ENCODE measurements at places on chromosomes 12 and 14.

GRCh38 chr14:31206536-31207286 lies 882 bp downstream of the HECTD1 start:
- DNase-seq = no peak

- DNase-seq = no peak
These were observed 70.9 kb upstream of the ETV6 start for GRCh38 chr12:11578461-11578993.

GRCh38 chr12:123494124-123494851 lies 36.3 kb downstream of the SNRNP35 start:
- DNase-seq = no peak

DNA sequence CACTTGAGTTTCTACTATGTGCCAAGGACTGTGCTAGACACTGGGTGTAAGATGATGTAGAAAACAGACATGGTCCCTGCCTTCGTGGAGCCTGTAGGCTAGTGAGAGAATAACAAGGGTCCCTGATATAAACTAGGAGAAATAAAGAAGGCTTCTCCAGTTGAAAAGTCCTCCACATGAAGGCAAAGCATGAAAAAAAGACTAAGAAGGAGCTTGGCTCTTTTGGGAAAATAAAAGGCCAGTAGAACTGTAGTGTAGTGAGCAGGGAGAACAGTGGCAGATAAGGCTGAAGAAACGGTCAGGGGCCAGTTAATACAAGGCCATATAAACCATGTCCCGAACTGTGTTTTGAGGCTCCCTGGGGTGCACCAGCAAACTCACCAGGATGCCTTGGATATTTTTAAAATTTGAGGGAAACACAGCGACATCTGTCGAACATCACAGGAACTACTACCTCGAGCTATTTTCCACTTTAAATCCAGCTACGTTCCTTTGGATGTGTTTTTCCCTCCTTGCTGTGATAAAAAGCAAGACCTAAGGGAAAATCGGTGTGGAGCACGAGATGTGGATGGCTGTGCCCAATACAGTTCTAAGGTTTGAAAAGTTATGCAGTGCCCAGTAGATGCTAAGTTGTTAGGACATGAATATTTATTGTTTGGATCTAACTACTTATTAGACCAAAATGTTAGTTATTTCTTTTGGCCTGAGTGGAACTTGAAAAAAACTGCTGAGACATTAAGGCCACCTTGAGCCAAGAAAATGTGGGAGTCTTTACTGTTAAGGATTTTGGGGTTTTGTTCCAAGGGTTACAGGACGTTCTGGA lies 8.5 kb upstream of the CFL2 start:
- DNase-seq = no peak

GRCh38 chr14:32286602-32287001 lies 42.5 kb upstream of the AKAP6 start:
- no peak for DNase-seq

GRCh38 chr12:121801595-121802484 lies 2.0 kb upstream of the SETD1B start:
- DNase-seq = no peak

GRCh38 chr14:67395086-67395875 lies 16.7 kb downstream of the PLEK2 start:
- no peak for DNase-seq

DNA sequence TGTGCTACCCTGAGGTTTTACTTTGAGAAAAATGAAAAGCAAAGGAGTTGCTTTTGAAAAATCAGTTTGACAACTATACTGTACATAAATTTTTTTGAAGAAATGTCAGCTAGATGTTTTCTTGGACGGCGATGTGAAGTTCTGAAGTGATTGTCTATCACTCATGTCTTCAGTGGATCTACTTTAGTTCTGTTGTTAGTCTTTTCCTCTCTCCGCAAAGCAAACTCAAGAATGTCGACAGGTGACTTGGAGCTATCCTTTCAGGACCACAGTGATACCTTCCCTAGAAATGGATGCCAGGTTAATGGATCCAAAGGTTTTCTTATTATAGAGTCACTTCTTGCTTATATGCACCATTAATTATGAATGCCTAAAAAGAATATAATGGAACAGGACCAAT lies 1.2 kb downstream of the PTPRO start:
- no peak for DNase-seq

DNA sequence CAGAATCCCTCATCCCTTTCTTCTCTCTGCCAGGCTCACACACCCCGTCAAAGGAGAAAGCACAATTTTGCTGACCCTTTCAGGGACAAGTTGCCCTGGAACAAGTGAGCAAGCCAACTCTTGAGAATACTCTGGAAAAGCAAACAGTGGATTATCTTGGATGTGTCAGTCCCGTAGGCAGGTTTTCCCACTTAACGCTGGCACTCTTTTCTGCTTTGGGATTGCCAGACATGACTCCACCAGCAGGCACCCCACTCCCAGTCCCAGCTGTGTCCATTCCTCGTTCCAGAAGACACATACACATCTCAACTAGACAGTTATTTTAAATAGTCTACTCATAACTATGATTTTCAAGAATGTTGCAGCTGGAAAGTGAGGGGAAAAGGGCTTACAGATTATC lies 145.5 kb upstream of the CDKN3 start:
- no peak for DNase-seq

GRCh38 chr12:103755425-103755824 lies 85.6 kb downstream of the NT5DC3 start:
- DNase-seq = no peak

- no peak for DNase-seq
These were observed 5.6 kb downstream of the MYH6 start for GRCh38 chr14:23402296-23403138.

GRCh38 chr12:21607701-21608100 lies 3.1 kb upstream of the GYS2 start:
- no peak for DNase-seq

- no peak for DNase-seq
These were observed 1.5 kb downstream of the DIO3 start for GRCh38 chr14:101562659-101563351.

DNA sequence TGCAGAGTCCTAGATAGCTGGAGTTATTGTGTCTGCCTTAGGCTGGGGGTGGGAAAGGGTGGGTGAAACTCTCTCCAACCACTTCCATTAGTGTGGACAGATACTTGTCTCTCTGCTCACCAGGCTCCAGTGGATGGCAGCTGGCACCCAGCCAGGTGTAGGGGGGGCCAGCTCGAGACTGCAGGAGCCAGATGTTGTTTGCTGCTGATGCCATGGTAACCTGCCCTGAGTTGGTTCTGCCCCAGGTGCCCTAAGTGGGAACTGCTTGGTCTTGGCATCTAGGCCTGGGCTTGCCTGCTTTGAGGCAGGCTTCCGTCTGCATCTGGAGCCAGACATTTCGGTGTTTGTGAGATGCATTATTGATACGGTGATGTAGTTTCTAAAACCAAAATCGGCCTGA lies 82.2 kb downstream of the ADCK1 start:
- DNase-seq = peak; percentile 19

DNA sequence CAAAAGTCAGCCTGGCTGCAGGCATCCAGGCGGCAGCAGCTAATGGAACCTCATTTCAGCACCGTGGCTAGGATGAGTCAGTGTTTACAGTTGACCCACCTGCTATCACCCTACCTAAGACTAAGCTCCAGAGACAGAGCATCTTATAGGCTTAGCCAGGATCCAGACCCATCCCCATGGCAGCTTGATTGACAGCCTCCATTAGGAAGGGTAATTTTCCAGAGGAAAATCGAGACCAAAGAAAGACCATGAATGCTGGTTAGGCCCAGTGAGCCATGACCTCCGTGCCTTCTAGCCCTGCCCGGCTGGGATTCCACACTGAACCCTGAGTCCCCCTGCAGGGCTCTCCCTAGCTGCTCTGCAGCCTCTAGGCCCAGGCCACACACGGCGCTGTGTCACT lies 38.7 kb downstream of the TUNAR start:
- no peak for DNase-seq

- no peak for DNase-seq
These were observed 414.4 kb downstream of the FUT8 start for GRCh38 chr14:65826946-65827345.

GRCh38 chr14:101428409-101428808 lies 132.9 kb upstream of the DIO3 start:
- DNase-seq = no peak

- no peak for DNase-seq
These were observed 75.4 kb downstream of the FUT8 start for GRCh38 chr14:65487783-65488494.

DNA sequence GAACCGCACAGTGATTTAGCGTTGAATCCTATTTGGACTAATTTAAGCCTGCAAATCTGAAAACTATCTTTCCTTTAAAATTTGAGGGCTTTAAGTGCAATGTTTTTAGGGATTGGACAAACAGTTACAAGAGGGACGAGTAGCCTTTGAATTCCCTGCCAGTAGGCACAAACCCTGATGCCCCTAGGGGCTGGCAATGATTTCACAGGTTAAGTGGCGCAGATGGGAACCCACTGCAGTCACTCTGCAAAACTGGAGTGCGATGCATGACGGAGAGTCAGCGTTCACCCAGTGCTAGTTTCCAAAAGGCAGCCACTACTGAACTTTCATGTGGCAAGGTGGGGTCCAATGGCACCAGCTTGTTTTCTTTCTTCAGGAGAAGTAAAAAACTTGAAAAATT lies 99.4 kb upstream of the FRMD6 start:
- DNase-seq = no peak

DNA sequence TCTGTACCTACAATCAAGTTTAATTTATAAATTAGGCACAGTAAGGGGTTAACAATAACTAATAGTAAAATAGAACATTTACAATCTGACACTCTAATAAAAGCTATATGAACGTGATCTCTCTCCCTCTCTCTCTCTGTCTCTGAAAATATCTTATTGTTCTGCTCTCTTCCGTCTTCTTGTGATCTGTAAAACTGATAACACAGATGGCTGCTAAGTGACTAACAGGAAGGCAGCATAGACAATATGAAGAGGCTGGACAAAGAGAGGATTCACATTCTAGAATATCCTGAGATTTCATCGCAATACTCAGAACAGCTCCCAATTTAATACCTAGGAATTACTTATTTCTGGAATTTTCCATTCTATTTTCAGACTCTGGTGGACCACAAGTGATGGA lies 827.2 kb downstream of the FLRT2 start:
- DNase-seq = no peak
